ENCODE measurements at places on chromosomes 2 and 18.

GRCh38 chr2:70936165-70936978 lies 672 bp downstream of the ATP6V1B1 start:
- DNase-seq: no peak

DNA sequence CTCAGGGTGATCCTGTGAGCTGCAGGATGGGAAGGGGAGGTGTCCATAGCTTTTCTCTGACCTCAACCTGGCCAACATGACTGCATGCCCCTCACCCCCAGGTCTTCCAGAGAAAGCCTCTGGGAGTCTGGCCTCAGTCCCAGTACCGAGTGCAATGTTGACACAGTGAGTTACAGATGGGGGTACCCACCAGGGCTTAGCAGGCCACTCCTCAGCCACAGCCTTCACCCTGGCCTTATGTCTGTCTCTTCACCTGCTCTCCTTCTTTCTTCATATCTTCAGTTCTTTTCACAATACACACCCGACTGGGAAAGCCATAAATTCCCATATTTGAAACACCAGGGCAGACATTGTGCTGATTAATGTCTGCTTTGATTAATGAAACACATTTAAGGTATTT lies 33.5 kb downstream of the AOX1 start:
- no peak for DNase-seq

DNA sequence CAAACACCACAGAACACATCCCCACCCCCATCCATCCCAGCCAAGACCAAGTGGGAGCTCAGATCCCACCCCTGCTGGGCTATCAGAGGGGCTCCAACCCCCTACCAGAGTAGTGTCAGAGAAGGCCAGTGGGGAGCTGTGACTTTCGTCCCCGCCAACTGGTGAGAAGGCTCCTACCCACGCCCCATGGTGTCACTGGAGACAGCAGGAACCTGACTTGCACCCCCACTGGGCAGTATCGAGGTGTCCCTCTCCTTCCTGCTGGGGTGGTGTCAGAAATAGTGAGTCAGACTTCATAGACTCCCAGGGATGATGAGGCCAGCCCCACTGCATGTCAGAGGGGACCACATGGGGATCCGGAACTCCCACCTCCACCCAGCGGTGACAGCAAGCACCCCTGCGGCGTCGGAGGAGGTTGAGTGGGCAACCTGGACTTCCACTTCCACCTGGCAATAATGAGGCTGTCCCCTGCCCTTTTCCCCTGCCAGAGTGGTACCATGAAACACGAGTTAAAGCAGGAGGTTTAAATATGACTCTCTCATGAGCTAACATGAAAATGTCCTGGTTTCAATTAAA lies 106.7 kb downstream of the CTIF start:
- no peak for DNase-seq

- DNase-seq: peak; percentile 99
These were observed 123.6 kb upstream of the EFEMP1 start for GRCh38 chr2:56047136-56047535.

GRCh38 chr2:240086563-240086962 lies 33.2 kb upstream of the OR6B3 start:
- no peak for DNase-seq

GRCh38 chr2:29000481-29000880 lies 19.4 kb downstream of the TOGARAM2 start:
- DNase-seq: no peak

GRCh38 chr18:11096839-11097750 lies 52.3 kb downstream of the PIEZO2 start:
- no peak for DNase-seq

GRCh38 chr2:38060236-38061018 lies 15.5 kb downstream of the CYP1B1 start:
- no peak for DNase-seq

DNA sequence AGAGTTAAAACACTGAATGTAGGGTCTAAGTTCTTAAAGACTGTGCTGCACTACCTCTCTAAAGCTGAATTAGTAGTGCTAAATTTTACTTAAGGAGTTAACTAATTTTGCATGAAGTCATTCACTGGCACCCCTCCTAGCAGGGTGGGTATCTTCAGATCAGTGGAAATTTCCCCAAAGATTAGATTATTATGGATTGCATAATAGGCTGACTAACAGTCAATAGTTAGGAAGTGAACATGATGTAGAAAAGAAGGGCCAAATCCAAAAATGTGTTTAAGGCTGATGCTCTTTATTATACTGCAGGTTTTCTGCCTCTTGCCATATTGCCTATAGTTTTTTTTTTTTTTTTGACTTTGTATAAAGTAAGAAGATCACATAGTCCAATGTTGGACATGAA lies 5.2 kb downstream of the ZNF638 start:
- no peak for DNase-seq

- DNase-seq: no peak
These were observed 15.1 kb downstream of the PLCD4 start for GRCh38 chr2:218622606-218623365.

DNA sequence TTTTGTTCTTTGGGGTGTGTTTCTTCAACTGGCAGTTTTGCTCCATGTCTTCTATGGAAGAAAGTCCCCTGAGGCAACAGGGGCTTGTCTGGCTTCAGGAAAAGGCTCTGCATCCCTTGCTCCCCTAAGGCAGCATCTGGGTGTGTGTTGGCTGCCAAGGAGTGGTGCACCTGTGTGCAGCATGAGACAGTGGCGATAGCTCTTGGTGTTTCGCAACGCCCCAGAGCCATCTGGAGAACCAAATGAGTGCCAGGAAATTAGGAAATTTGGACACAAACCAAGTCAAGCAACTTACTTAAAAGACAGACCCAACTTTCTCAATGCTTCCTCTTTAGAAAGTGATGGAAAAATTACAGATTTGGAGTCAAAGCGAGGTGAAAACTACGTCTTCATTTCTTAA lies 1044.4 kb upstream of the CNTNAP5 start:
- no peak for DNase-seq

DNA sequence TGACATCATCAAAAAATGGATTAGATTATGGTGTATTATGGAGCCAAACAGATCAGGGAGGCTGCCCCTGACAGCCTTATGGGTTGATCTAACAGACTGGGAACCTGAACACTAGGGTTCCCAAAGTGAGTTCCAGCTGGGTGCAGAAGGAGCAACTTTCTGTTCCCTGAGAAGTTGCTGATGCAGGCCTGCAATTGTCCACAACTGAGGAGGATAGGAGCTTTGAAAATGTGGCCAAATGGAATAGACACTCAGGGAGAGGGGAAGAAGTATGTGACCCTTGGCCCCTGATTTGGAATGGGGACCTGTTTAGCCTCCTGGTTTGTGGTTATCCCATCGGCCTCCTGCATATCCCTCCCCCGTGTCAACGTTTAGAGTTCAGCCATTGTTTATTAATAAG lies 262.2 kb upstream of the SKOR2 start:
- DNase-seq: no peak

GRCh38 chr2:240023792-240024191 lies 1.4 kb downstream of the NDUFA10 start:
- no peak for DNase-seq

GRCh38 chr2:46329803-46330775 lies 32.9 kb downstream of the EPAS1 start:
- DNase-seq: no peak

DNA sequence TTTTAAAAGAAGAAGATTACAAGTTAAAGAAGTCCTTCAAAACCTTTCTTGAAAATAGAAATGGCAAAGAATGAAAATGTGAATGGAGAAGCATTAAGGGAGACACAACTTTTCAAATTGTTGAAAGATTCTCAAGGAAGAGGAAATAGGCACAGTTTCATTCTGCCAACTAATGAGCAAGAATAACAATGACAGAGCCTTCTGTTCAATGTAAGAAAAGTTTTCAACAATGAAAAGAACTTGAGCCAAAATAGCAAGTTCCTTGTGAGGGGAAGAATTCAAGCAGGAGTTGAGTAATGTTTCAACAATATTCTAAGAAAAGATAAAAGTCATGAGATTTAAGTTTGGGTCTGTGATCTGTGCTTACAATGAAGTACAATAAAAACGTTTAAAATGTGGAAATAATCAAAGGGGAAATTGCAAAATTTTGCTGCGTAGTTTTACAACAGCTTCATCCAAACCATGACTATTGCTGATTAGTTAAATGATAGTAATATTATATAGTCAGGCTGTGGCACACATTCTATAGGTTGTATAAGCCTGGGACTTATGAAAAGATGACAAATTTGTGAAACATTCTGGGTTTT lies 122.6 kb downstream of the METTL4 start:
- DNase-seq: no peak

DNA sequence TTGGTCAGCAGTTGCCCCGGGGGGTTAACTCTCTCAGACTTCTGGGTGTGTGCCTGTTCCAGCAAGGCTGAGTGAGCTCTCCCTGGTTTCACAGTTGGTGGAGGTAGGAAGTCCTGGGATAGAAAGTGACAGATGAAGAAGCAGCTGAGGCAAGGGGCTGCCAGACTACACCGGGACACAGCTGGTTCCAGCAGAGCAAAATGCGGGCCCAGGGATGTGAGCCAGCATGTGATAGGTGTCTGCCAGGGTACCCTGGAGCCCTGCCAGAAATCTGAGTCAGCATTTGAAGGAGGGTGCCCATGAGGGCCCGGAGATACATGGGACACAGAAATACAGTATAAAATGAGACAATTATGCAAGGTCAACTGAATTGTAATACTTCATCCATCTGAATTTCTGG lies 79.3 kb upstream of the LGALSL start:
- no peak for DNase-seq

- DNase-seq: no peak
These were observed 453.4 kb downstream of the BCL11A start for GRCh38 chr2:60100034-60100433.

GRCh38 chr18:24189007-24189528 lies 50.2 kb downstream of the CABYR start:
- DNase-seq: no peak

DNA sequence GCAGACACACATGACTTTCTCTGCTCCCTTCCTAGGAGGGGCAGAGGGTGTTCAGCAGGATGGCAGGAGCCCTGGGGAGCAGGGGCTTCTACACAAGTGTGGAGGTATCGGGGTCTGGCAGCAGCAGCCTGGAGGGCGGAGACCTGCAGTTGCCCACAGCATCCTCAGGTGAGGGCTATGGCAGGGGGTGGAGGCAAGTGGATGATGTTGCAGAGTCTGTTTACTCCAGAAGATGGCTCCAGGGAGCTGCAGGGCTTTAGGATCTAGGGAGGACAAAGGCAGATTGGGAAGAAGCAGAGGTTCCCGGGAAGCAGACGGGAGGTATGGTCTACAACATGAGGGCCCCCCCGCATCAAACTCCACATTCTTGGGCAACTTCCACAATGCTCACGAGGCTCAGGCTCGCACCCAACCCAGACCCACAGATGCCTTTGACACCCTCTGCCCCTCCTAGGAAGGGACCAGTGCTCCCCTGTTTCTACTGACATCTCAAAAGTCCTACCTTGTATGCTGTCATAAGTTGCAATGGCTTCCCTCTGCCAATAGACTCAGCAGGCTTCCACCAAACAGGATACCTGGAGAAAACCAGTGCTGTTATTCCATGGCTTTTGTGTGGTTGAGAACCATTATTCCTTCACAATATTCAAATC lies 12.0 kb upstream of the ATP6V1C2 start:
- DNase-seq: peak; percentile 46

- DNase-seq: no peak
These were observed 271.6 kb upstream of the SETBP1 start for GRCh38 chr18:44409071-44409470.

DNA sequence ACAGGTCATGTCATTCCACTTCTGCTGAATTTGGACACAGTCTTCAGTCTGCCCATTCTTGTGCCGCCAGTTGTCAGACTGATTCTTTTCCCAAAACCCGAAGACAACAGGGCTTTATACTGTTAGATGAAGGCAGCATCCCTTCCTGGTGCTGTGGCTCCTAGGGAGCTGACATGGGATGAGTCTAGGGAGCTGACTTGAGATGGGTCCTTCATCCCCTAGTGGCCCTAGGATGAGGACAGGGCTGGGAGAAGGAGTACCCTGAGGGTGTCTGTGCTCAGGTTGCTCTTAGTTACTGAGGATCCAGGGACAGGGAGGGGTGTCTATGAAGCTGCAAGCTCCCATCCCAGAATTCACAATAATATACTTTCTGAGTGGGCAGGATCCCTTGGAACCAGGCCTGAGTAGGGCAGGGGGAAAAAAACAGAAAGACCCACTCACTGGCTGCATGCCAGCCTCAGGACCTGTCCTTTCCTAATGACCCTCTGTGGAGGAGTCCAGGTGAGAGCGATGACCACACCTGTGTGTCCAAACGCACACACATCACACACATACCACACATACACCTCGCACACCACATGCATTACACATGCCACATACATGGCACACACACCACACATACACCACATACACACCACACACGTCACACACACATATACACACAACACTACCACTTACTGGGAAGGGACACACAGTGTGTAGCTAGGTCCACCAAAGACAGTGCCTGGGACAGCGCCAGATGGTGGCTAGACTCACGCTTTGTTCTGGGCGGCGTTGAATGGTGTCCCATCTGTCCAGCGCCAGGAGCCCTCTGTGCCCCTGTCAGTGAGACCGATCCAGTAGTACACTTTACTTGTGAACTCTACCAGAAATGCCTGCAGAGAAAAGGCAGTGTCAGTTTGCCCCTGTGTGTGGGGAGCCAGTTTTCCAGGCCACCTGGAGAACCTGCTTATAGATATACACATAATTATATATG lies 11.1 kb downstream of the CLEC4F start:
- no peak for DNase-seq

DNA sequence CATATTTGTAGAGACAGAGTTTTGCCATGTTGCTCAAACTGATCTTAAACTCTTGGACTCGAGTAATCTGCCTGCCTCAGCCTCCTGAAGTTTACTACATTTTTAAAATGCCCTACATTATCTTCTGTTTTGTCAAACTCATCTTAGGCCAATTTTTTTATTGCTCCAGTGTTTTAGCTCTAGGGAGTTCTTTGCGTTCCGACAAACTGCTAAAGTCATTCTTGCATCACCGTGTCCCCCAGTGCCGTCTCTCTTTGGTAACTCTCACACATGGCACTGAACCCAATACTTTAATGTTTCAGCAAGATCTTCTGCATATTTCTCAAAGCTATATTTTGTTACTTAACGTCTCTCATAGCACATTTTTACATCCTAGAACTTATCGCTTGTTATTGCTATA lies 440.9 kb upstream of the NRXN1 start:
- no peak for DNase-seq

- DNase-seq: peak; percentile 34
These were observed 7.0 kb downstream of the NCKAP5 start for GRCh38 chr2:133561045-133561852.

DNA sequence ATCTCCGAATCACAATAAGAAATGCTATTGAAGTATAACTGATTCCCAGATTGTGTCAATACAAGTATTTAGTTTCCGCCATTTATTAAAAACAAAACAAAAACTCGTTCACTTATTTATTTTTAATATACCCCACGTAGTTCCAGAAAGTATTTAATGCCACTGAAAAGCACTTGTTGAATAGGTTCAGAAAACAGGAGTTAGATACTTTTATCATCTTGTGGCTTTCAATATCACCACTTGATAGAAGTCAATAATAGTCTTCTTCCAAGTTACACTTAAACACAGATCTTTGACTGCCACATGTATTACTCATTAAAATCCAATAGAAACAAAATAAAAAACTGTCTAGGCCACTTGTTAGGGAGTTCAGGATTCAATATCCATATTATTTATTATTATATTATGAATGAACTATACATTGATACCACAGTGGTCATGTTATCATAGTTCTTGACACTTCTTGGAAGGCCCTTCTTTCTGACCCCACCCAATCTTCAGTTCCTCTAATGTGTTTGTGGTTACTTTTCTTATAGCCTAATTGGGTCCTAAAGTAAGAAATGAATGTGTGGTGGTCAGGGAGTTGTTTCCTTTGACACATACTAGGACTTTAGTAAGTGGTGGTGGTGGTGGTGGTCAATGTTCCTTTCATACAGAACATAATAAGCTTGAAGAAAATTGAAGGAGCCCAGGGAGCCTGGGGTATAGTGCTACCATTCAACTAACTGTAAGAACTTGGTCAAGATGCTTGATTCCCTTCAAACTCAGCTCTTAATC lies 221.3 kb upstream of the ITGA4 start:
- no peak for DNase-seq
